ENCODE measurements at places on chromosomes 3 and 15.

- peak; percentile 87 for DNase-seq
Measured at GRCh38 chr15:70507772-70508371, 255.5 kb downstream of the UACA start.

DNA sequence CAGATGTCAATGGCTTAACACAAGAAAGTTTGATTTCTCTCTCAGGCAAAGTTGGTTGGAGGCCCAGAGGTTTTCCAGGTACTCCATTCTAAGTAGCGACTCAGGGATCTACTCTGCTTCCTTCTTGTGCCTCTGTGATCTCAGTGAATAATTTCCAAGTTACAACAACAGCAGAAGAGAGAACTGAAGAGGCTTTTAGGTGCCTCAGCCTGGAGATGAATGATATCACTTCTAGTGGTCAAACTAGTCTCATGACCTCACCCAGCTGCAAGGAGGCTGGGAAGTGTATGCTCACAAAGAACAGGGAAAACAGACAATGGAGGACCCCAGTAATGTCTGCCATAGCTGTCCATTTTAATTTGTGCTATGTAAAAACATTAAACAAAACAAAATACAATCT lies 4.6 kb upstream of the PRICKLE2 start:
- peak; percentile 65 for DNase-seq

DNA sequence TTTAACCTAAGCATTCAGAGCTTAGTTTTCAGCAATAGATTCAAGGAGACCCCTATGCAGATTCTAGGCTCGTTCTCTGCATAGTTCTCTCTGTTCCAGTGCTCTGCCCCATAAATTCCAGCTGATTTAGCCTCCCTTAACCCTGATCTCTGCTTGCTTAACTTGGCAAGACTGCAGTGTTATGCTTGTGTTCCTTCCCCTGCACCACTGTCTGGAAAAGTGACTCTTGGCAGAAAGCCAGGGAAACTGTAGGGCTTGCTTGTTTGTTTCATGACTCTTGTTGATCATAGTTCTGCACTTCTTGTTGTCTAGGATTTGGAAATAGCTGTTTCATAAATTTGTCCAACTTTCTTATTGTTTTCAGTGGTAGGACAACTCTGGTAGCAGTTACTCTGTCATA lies 40.1 kb downstream of the ANAPC13 start:
- DNase-seq = peak; percentile 84

DNA sequence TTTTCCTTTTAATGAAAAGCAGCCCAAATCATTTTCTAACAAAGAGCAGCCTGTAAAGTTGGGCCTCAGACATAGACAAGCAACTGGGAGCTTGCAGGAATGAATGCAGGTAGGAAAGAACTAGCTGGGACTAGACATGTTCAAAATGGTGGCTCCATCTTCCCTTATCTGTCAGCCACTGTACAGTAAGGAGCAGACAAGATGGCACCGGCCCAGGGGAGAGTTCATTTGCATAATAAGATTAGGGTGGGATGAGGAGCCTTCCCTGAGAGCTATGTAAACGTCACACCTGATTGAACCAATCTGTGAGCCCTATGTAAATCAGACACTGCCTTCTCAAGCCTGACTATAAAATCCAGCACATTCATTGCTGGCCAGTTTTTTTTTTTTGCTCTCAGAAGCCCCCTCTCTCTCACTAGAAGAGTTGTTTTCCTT lies 59.7 kb upstream of the GK5 start:
- DNase-seq = no peak

DNA sequence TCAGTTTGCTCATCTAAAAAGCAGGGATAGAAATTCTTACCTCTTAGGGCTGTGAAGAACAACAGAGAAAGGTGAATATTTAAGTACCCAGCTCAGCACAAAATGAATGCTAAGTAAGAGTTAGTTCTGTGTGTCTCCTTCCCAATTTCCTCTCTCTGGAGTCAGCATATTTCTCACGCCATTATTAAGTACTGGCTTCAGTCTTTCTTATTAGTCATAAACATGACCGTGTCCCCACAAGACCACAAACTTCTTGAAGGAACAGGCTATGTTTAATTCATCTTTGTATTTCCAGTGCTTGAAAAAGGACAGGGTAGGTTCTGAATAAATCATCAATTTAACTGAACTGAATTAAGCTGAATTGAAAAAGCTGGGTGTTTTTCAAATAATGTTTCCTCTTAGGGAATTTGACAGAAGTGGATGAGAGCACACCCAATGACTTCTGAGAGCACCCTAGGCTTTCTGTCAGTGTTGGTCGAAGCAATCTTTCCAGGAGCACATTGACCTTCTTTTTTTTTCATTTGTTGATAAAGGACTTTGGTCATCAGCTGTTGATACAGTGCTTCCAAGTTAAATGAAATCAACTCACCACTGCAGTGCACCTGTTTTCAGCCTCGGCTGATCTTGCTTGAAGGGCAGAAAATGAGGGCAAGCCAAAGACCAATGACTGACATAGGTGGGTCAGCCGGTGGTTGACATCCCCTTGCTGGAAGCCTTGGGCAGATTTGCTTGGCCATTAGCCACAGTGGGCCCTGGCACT lies 324.6 kb downstream of the MFSD1 start:
- peak; percentile 73 for DNase-seq

DNA sequence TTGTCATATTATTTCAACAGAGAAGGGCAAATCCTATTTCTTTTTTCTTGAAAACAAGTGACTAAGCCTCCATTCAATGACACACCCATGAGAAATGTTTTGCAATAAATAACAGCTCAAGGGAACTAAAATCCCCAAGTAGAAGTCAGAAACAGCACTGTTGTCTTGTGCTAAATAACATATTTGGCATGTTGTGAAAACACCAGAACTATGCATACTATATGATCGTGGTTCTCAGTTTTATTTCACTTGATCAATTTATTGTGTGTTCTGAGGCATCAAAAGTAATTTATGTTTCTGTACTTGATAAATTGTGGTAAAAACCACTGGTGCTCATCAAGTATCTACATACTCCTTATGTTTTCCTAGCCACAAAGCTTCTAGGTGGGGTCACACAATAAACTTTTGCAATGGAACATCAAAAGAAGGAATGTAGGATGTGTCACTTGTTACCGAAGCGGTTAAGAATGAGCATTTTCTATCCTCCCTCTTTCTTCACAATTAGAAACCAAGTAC lies 691.7 kb upstream of the CBLB start:
- peak; percentile 94 for DNase-seq

GRCh38 chr3:31980530-31981205 lies 394 bp downstream of the OSBPL10 start:
- peak; percentile 61 for DNase-seq

GRCh38 chr3:95521396-95521795 lies 1293.0 kb upstream of the EPHA6 start:
- DNase-seq = no peak

- peak; percentile 31 for DNase-seq
Measured at GRCh38 chr15:52557274-52557641, 11.6 kb downstream of the ARPP19 start.

GRCh38 chr3:181948286-181948685 lies 236.6 kb downstream of the SOX2 start:
- DNase-seq = no peak

GRCh38 chr3:97896129-97896528 lies 74.3 kb downstream of the CRYBG3 start:
- DNase-seq = no peak

GRCh38 chr3:56118968-56119367 lies 349.3 kb downstream of the ERC2 start:
- DNase-seq = no peak

DNA sequence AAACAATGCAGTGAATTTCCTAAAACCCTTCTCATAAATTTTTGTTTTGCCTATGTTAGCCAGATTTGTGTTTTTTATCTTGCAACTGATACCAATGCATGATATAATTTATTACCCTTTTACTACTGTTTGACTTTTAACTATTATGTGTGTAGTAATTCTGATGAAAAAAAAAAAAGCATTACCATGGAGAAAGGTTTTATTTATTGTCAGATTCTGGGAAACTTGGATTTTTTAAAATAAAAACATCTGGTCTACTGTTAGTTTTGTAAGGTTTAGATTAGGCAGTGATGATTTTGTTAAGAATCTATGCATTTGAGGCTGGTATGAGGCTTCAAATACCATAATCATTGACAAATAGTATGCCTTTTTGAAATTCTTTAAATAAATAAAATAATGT lies 470.4 kb upstream of the ROBO1 start:
- no peak for DNase-seq

GRCh38 chr3:143716731-143717130 lies 131.5 kb downstream of the SLC9A9 start:
- DNase-seq = no peak

DNA sequence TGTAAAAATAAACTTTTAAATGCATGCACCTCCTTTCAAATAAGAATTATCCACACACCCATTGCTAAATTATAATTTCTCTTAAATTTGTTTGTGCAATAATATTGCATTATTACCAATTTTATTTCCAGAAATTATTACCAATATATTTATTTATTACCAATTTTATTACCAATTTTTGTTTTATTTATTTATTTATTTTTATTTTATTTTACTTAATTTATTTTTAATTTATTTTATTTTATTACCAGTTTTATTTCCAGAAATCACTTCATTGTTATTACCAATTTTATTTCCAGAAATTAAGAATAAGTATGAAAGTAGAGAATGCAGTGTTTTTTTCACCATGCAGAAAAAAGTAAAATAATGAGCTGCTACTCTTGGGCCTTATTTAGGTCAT lies 525.4 kb downstream of the NAALADL2 start:
- DNase-seq = no peak

GRCh38 chr3:8727605-8728512 lies 5.7 kb upstream of the CAV3 start:
- DNase-seq = no peak

- DNase-seq = no peak
Measured at GRCh38 chr3:52076896-52077780, 20.8 kb upstream of the DUSP7 start.

GRCh38 chr3:43782541-43782940 lies 91.8 kb downstream of the ABHD5 start:
- no peak for DNase-seq

DNA sequence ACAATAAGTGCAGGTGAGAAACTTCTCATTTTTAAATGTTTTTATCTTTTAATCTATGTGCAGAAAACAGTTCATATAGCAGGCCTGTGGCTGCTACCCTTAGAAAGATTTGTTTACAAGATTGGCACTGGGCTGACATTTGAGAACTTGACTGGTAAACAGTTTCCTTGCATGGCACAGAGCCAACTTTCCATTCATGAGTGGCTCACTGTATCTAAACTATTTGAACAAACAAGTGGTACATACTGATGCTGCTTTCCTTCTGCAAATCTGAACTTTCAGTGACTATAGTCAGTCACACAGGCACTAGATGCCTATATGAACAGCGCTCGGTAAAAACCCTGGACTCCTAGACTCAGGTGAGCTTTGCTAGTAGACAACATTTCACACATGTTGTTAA lies 6.3 kb upstream of the GTPBP8 start:
- DNase-seq = peak; percentile 49

DNA sequence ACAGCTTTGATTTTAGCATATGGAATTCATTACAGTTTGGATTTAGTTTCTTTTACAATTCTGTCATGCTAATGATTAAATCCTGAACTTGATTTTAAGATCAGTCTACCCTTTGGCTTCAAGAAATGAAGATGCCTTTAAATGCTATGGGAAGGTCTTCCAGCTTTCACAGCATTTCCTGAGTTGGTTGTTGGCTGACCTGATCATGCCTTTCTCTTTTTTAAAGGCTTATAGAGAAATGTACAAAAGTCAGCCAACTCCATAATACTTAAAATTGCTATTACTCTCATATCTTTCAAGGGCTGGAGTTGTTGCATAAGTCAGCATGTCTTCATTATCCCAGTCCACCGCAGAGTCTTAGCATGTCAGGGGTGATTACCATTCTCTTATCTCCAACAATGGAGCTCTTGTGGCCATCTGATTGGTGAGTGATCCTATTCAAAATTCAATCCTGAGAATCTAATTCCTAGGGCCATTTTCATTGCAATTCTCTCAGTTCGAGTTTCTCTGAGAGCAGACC lies 123.8 kb downstream of the GMNC start:
- DNase-seq = no peak

- DNase-seq = peak; percentile 2
Measured at GRCh38 chr15:45377609-45378148, 665 bp downstream of the GATM start.

GRCh38 chr15:88608607-88609181 lies 12.4 kb upstream of the AEN start:
- DNase-seq = no peak

GRCh38 chr3:11609481-11609880 lies 34.2 kb downstream of the VGLL4 start:
- no peak for DNase-seq

GRCh38 chr15:66006986-66007385 lies 137.7 kb downstream of the RAB11A start:
- peak; percentile 71 for DNase-seq

GRCh38 chr15:92645051-92645631 lies 10.4 kb downstream of the FAM174B start:
- DNase-seq = no peak

GRCh38 chr3:48013288-48013980 lies 2.8 kb downstream of the MAP4 start:
- DNase-seq = peak; percentile 88

Data from iris pigment epithelial cell (primary cell).